ENCODE measurements at places on chromosomes 7 and 10.

DNA sequence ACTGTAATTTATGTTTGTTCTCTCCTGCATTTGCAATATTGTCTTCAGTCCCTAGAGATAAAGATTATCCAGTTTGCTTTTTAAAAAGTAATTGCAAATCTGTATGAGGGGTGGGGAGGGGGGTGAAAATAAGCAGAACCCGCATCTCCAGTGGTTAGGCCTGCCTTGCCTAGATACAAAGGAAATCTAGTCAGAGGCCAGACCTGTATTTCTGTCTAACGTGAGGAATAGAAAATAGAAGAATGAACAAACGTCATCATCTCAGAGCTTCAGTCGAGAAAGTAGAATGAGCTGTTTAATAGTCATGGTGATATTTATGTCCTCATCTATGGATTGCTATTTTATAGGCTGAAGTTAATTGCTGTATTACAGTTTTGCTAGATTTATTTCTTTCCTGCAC, 284.2 kb downstream of the BICC1 start:
- DNase-seq: no peak

DNA sequence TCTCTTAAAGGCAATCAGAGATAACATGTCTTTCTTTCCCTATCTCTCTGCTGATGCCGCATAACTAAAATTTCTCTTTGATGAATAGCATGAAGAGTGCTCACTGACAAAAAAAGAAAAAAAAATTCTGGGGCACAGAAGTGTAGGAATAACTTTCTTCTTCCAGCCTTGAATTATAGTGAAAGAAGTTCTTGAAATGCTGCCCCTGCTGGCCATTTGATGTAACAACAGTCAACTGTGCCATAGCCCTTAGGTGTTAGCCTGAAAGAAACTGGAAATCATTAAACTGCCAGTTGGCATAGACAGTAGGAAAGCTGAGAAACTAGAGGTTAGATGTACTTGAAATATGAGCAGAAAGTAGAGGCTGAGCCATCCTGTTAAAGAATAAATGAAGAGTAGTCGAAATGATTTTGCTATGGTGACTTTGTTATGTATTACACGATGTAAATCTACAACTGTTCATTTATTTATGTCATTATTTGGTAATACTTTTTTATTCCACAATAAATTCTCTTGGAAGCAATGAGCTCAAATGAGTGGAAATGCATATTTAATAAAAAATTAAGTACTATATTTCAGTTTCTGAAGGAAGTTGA, 48.3 kb upstream of the FAM171A1 start:
- peak; percentile 37 for DNase-seq

- DNase-seq: no peak
Measured at GRCh38 chr10:791639-792038, 102.2 kb upstream of the DIP2C start.

GRCh38 chr10:73865459-73866442, 8.6 kb downstream of the CAMK2G start:
- no peak for DNase-seq

DNA sequence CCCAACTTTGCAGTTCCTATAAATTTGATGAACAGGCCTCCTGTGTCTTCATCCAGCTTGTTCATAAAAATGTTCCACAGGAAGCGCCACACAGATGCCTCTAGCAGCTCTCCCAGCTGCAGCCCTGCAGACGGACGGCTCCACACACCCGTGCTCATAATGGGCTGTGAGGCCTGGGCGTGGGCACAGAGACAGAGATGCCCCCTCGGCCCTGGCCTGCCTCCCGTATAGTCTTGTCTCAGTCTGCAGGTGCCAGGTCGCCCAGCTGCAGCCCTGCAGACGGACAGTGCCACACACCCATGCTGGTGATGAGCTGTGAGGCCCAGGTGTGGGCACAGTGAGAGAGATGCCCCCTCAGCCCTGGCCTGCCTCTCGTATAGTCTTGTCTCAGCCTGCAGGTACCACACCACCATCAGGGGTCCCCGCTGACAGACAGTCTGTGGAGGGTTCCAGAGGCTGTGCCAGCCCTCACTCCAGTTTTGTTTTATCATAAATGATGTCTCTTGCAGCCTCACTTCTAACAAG, 189.9 kb downstream of the TCERG1L start:
- DNase-seq: no peak

DNA sequence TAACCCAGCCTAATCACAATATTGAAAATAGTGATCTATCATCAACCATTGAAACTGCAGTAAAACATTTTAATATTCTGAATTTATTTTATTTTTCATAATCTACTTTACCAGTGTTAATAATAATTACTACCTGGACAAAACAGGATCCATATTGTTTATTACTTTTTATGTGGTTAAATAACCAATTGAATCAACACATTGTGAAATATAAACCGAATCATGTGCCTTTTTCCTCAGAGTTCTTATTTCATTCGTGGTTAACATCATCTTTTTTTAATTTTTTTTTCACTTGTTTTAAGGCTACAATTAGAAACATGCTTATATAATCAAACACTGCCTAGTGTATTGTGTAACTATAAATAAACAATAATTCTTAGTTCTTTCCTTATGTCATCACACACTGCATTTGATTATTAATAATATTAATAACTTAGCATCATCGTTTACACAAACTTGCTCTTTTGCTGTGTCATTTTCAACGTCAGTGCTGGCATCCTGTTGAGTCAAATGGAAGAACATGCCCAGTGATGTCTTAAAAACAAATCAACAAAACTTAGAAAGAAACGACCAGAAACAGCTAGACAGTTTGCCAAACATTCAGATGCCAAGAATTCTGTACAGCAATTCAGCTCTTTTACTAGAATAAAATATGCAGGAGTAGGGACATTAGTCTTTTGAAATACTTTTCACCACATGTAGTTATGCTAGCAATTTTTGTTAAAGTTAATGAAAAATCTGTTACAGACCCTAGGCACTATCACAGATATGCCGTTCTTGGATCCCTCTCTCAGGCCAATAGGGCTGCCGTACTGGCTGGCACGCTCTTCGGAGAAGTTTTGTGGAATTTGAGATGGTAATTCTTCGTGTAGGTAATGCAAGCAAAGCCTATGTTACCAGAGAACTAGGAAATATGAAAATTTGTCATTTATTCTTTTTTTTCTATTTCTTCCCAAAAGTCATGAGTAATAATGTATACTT, 330.4 kb upstream of the SEMA3A start:
- peak; percentile 64 for DNase-seq

DNA sequence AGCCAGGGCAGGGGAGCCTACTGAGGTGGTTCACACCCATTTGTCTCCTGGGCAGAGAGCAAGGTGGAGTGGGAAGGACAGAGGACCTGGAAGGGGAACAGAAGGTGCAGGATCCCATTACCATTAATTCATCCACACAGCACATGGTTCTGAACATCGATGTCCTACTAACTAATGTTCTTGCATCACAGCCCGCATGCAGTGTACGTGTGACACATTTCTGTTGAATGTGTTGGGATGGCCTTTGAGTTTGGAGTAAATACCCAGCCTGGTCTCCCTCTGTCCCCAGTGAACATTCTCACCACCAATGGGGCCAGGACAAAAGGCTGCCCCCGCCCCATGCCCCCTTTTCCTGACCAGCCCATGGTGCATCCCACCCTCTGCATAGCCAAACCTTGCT, 46.3 kb downstream of the FAM241B start:
- no peak for DNase-seq

GRCh38 chr7:148849393-148850098, 34.5 kb downstream of the EZH2 start:
- no peak for DNase-seq

DNA sequence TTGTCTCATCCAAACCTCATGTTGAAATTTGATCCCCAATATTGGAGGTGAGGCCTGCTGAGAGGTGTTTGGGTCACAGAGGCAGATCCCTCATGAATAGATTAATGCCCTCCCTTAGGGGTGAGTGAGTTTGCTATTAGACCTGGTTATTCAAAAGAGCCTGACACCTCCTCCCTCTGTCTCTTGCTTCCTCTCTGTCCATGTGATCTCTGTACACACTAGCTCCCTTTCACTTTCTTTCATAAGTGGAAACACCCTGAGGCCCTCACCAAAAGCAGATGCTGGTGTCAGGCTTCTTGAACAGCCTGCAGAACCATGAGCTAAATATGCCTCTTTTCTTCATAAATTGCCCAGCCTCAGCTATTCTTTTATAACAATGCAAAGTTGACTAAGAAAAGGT, 447.1 kb downstream of the MDFIC start:
- DNase-seq: no peak

- no peak for DNase-seq
Measured at GRCh38 chr7:24406053-24406788, 122.2 kb downstream of the NPY start.

GRCh38 chr10:70212879-70213278, 20.4 kb downstream of the PPA1 start:
- no peak for DNase-seq

All from EL (cell line).